ENCODE measurements at places on chromosomes 4 and X. TPM values are rescaled to one million over a fixed set of nuclear protein-coding genes. Genes with fewer than 3 reads are reported as not detected.

Gene GTPBP6
- total RNA-seq: 69.9 TPM

DNA sequence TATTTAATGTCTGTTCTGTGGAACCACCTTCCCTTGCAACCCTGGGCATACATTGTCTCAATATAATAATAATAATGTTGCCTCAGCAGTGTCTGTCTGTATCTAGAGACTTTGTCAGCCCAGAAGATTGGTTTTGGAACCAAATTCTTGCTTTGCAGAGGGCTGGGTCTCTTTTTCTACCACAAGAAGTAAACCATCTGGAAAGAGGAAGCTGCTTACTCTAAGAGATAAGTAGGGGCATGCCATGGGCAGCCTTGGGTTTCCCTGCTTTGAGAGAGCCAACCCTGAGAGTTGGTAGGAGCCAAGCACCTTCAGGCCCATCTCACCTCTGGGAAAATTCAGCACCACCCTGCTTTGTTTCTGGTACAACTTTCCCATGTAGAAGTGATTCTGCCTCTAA is 27.0 kb downstream of the TMEM31 start:
- DNase-seq: no peak
- H3K4me3 ChIP-seq: no peak overlapping the region
- no peak overlapping the region for H3K27ac ChIP-seq
- no peaks in the 10 kb centered on the region for H3K36me3 ChIP-seq
- no peaks in the 10 kb centered on the region for H3K27me3 ChIP-seq

Gene SCD5
- not detected for total RNA-seq

- H3K4me1 ChIP-seq: peaks cover 42% of the 10 kb centered on the region
- peak overlapping the region; percentile 95 for H3K4me3 ChIP-seq
- H3K27ac ChIP-seq: peak overlapping the region; percentile 94
- no peaks in the 10 kb centered on the region for H3K27me3 ChIP-seq
- H3K36me3 ChIP-seq: peaks cover 11% of the 10 kb centered on the region
Measured at GRCh38 chr4:98260047-98260578, 1.1 kb upstream of the RAP1GDS1 start.

DNA sequence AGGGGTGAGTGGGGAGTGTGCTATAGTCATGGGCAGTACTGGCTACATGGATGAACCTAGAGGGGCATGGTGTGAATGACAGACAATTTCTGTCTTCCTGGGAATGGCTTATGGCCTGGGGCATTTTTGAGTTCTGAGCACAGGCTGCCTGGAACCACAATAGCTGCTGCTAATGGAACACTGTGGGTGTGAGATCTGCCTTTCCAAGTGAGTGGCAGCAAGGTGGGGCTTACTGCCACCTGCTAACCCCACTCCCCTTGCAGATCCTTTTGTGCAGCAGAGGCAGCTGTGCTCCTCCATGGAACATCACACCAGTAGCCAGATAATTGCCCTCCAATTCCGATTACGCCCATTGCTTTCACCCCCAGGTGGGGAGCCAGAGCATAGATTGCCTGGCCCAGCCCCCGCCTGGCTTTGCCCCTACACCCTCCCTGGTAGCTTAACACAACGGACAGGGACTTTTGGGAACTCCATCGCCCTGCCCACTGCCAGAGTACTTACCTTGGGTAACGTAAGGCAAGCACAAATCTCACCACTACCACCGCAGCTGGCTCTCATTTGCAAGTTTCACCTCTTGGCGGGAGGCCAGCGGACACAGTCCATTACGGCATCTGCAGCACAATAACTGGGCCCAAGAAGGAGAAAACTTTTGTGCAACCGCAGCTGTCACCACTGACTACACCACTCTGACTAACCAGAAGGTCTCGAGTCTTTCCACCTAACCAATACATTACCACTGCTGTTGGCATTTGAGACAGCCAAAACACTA is 421.2 kb upstream of the NWD2 start:
- no peaks in the 10 kb centered on the region for H3K4me1 ChIP-seq
- no peak overlapping the region for H3K27ac ChIP-seq
- no peak overlapping the region for H3K4me3 ChIP-seq
- DNase-seq: no peak

Gene SOX3
- not detected for total RNA-seq

DNA sequence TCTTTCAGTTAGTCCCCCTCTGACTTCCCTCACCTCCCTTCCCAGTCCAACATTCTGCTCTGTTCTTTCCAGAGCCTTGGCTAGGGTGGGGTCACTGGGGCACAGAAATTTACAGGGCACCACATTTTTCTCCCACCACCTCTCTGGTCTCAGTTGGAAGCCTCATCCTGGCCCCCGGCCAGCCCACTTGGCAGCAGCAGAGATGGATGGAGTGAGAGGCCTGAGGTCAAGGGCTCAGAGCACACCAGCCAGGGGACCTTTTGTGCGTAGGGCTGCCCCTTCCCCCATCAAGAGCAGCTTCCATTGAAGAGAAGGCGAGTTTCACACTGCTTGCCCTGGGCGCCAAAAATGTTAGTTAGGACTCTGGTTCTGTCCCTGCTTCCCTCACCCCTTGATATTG is 230.9 kb downstream of the SOX3 start:
- no peak overlapping the region for H3K4me3 ChIP-seq
- H3K27ac ChIP-seq: no peak overlapping the region
- DNase-seq: no peak
- H3K4me1 ChIP-seq: no peaks in the 10 kb centered on the region
- H3K36me3 ChIP-seq: no peaks in the 10 kb centered on the region
- H3K27me3 ChIP-seq: no peaks in the 10 kb centered on the region

GRCh38 chr4:180120068-180120467 is 2123.1 kb upstream of the TENM3 start:
- no peak overlapping the region for H3K27ac ChIP-seq
- H3K4me3 ChIP-seq: no peak overlapping the region

DNA sequence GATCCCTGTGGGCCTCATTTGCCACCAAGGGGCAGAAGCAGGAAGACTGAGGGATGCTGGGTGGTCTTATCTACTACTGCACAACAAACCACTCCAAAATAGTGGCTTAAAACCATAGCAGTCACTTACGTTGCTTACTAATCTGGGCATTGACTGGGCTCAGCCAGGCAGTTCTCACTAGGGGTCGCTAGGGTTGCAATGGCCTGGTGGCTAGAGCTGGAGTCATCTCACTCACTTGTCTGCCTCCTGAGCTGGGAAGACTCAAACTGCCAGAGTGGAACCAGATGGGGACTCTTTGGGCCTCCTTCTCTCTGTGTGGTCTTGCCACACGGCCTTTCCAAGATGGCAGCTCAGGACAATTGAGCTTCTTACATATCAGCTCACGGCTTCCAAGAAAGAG is 216.3 kb upstream of the BCOR start:
- DNase-seq: no peak
- H3K36me3 ChIP-seq: no peaks in the 10 kb centered on the region

Gene RBBP7
- 103 TPM for total RNA-seq

Gene HDX
- 2.9 TPM for total RNA-seq

Gene INTU
- 0.02 TPM for total RNA-seq

DNA sequence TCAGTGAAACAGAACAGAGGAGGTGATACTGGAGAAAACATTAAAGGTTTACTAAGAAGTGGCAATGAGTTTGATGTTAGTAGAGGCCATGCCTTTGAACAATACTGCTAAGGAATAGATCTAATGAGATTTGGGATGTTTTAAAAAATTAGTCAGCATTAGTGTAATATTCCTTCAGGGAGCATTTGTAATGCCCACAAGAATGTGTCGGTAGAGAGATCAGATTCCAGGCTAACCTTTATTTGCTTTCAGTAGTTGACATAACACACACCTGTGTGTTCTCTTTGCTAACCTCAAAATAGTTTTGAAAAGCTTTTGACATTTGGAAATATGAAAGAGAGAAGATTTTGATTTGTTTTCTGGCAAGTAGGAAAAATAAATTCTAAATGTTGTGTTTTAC is 328.8 kb downstream of the BMPR1B start:
- H3K27me3 ChIP-seq: no peaks in the 10 kb centered on the region
- DNase-seq: no peak
- H3K36me3 ChIP-seq: no peaks in the 10 kb centered on the region
- no peaks in the 10 kb centered on the region for H3K4me1 ChIP-seq

DNA sequence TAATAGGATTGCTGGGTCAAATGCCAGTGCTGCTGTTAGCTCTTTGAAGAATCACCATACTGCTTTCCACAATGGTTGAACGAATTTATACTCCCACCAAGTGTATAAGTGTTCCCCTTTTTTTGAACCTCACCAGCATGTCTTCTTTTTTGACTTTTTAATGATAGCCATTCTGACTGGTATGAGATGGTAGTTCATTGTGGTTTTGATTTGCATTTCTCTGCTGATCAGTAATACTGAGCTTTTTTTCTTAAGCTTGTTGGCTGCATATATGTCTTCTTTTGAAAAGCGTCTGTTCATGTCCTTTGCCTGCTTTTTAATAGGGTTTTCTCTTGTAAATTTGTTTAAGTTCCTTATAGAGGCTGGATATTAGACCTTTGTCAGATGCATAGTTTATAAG is 14.8 kb downstream of the USP38 start:
- no peak overlapping the region for H3K4me3 ChIP-seq
- no peak for DNase-seq
- H3K27me3 ChIP-seq: no peaks in the 10 kb centered on the region
- peaks cover 72% of the 10 kb centered on the region for H3K36me3 ChIP-seq

GRCh38 chrX:101079736-101080270 is 1.1 kb downstream of the TMEM35A start:
- H3K27ac ChIP-seq: no peak overlapping the region
- peaks cover 11% of the 10 kb centered on the region for H3K27me3 ChIP-seq
- H3K4me1 ChIP-seq: peaks cover 8% of the 10 kb centered on the region
- H3K36me3 ChIP-seq: no peaks in the 10 kb centered on the region
- no peak overlapping the region for H3K4me3 ChIP-seq
- DNase-seq: no peak

GRCh38 chr4:40214038-40214437 is 17.2 kb downstream of the RHOH start:
- DNase-seq: no peak
- peak overlapping the region; percentile 38 for H3K4me3 ChIP-seq
- H3K4me1 ChIP-seq: peaks cover 98% of the 10 kb centered on the region
- H3K36me3 ChIP-seq: peaks cover 93% of the 10 kb centered on the region
- no peaks in the 10 kb centered on the region for H3K27me3 ChIP-seq
- H3K27ac ChIP-seq: peak overlapping the region; percentile 80

- H3K36me3 ChIP-seq: peaks cover 33% of the 10 kb centered on the region
- H3K4me3 ChIP-seq: no peak overlapping the region
- no peak for DNase-seq
- no peaks in the 10 kb centered on the region for H3K27me3 ChIP-seq
- H3K27ac ChIP-seq: no peak overlapping the region
- H3K4me1 ChIP-seq: peaks cover 12% of the 10 kb centered on the region
Measured at GRCh38 chrX:7047951-7048350, 99.6 kb upstream of the STS start.

DNA sequence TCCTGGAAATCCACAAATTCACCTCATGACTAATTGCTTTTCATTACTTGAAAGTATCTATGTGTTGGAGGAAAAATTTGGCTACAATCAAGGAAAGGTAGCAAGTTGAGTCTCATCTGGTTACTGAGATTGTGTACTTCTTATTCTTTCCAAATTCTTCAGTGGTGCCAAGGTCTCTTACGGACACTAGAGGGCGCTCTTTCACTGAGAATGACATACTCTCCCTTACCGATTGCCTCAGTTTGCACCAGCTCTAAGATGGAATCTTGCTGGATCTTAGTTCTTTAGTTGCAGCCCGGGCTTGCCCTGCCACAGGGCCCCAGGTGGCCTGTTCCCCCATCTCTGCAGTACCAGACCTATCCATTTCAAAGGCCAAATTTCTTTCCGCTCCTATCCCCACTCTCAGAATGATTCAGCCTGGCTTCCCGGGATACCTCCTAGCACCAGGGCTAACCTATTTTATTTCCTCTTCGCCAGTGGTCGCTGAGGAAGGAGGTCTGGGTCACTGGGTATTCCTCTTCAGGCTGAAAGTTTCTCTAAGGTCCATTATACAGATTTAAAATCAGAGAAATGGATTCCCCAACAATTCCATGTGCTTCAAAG is 24.6 kb upstream of the GPR50 start:
- no peaks in the 10 kb centered on the region for H3K36me3 ChIP-seq
- peaks cover 4% of the 10 kb centered on the region for H3K27me3 ChIP-seq
- H3K27ac ChIP-seq: no peak overlapping the region

DNA sequence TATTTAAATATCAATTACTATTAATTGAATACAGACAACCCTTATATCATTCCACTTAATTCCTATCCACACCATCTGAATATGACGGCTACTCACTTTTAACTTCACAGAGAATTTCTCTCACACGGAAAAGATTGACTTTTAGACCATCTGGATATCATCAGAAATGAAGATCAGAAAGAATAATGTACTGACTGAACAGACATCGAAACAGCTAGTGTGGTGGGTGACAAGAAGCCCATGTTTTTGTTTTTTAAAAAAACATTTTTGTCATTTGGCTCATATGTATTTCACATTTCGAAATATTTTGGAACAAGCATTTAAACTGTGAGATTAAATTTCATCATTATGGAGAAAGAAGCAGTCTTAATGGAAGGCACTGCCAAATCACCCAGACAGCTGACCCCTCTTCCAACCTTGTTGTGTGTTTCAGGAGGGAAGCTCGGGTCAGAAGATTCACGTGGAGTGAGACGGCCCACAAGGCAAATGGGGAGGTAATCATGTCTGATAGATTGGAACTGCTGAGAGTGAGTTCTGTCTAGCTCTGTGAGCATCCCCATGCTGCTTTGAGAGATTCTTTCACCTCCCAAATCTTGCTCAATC is 204.2 kb upstream of the RASGEF1B start:
- no peaks in the 10 kb centered on the region for H3K27me3 ChIP-seq
- H3K4me1 ChIP-seq: no peaks in the 10 kb centered on the region
- no peak for DNase-seq
- no peaks in the 10 kb centered on the region for H3K36me3 ChIP-seq
- H3K4me3 ChIP-seq: no peak overlapping the region

- H3K36me3 ChIP-seq: no peaks in the 10 kb centered on the region
- no peak overlapping the region for H3K4me3 ChIP-seq
- peaks cover 5% of the 10 kb centered on the region for H3K27me3 ChIP-seq
- H3K4me1 ChIP-seq: no peaks in the 10 kb centered on the region
- no peak for DNase-seq
Measured at GRCh38 chrX:24294619-24295018, 19.2 kb downstream of the SUPT20HL2 start.

DNA sequence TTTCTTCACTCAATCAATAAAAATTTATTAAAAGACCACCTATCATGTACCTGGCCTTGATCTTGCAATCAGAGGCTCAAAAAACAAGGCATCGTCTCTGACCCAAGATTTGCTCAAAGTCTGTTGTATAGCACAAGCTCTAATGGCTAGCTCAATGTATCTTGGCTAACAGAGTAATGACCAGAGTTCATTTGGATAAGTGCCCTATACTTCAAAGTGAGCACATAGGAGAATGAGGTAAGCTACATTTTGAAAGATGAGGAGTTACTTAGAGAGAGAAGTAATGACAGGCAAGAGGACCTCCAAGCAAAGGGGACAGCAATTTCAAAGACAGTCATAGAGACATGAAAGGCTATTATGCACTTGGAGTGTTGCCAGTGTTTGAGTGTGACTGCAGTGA is 22.9 kb upstream of the GABRQ start:
- H3K4me1 ChIP-seq: no peaks in the 10 kb centered on the region
- no peak overlapping the region for H3K27ac ChIP-seq
- no peak for DNase-seq

- no peaks in the 10 kb centered on the region for H3K27me3 ChIP-seq
- no peak overlapping the region for H3K4me3 ChIP-seq
- no peak overlapping the region for H3K27ac ChIP-seq
- peaks cover 17% of the 10 kb centered on the region for H3K4me1 ChIP-seq
- H3K36me3 ChIP-seq: peaks cover 2% of the 10 kb centered on the region
Measured at GRCh38 chr4:1887052-1887451, 15.9 kb downstream of the NSD2 start.

Gene RNF150
- not detected for total RNA-seq

- H3K27me3 ChIP-seq: no peaks in the 10 kb centered on the region
- peaks cover 1% of the 10 kb centered on the region for H3K36me3 ChIP-seq
- no peaks in the 10 kb centered on the region for H3K4me1 ChIP-seq
- no peak overlapping the region for H3K4me3 ChIP-seq
- DNase-seq: no peak
- H3K27ac ChIP-seq: no peak overlapping the region
Measured at GRCh38 chr4:52996261-52997131, 134.4 kb downstream of the RASL11B start.

Gene CNKSR2
- total RNA-seq: 15.7 TPM
